ENCODE measurements at places on chromosomes 1 and 21.

GRCh38 chr1:65341381-65341780, 32.0 kb downstream of the DNAJC6 start:
- no peak for DNase-seq

- DNase-seq, result no peak
Observed at GRCh38 chr1:179803918-179804317, 60.8 kb downstream of the FAM163A start.

- DNase-seq, result peak; percentile 14
Observed at GRCh38 chr1:160400223-160400645, at the start of gene VANGL2. TSS of gene VANGL2 (plus strand) at chr1:160400564. CDS start at chr1:160415838, 15,274 bp downstream.

- DNase-seq, result no peak
Observed at GRCh38 chr1:24289937-24290595, 29.1 kb upstream of the GRHL3 start.

DNA sequence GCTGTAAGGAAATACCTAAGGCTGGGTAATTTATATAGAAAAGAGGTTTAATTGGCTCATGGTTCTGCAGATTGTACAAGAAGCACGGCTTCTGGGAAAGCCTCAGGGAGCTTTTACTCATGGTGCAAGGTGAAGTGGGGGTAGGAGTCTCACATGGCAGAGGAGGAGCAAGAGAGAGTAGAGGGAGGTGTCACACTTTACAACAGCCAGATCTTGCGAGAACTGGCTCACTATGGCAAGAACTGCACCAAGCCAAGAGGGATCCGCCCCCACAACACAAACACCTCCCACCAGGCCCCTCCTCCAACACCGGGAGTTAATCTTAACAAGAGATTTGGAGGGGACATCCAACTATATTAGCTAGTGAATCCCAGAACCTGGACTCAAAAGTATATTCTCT, 135.4 kb upstream of the SOD1 start:
- no peak for DNase-seq

DNA sequence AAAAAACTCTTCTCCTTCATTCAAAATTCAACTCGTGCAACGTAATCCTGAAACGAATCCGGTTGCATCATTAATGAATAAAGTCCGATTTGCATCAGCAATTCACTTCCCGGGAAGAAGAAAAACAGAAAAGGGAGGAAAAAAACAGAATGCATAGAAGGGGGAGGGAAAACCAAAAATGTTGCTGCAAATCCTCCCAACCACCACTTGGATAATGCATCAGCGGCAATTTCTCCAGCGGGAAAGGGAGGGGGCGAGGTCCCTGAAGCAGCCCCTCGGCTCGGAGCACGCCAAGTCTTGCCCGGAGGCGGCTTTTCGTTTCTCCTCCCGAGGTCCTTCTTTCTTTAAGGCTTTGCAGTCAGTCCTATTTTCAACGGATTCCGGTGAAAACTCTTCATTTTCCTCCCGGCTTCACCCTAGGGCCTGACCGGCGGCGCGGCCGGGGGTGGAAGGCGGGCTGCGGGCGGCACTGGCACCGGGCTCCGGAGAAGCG, 723 bp downstream of the CDC42BPA start:
- DNase-seq, result no peak

- no peak for DNase-seq
Observed at GRCh38 chr21:34884346-34884929, 164.7 kb downstream of the RUNX1 start.

GRCh38 chr21:44442266-44443125, 12.8 kb upstream of the LRRC3 start:
- no peak for DNase-seq

GRCh38 chr1:93878501-93878888, 511 bp downstream of the DNTTIP2 start:
- DNase-seq, result peak; percentile 55

DNA sequence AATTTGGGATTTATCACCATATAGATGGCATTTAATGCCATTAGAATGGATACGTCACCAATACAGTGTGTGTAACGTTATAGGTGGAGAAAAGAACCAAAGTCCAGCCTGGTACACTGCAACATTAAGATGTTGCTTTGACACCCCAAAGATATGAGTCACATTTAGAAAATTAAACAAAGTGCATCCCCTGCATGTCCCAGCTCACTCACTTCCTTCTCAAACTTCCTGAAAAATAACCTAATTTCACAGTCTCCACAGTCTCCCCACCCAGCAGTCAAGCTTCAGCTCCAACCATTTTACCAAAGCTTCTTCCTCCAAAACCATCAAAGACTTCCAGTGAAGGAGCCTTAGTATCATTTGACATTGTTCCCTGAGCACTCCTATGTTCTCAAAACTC, 111.9 kb downstream of the OMA1 start:
- no peak for DNase-seq

GRCh38 chr1:206420471-206420870, 49.8 kb upstream of the IKBKE start:
- DNase-seq, result no peak

- DNase-seq, result no peak
Observed at GRCh38 chr1:12203216-12204007, 26.4 kb upstream of the VPS13D start.

GRCh38 chr1:235993652-235994051, 71.2 kb downstream of the NID1 start:
- DNase-seq, result no peak

GRCh38 chr1:236990052-236990445, 14.2 kb downstream of the MT1HL1 start:
- DNase-seq, result no peak

DNA sequence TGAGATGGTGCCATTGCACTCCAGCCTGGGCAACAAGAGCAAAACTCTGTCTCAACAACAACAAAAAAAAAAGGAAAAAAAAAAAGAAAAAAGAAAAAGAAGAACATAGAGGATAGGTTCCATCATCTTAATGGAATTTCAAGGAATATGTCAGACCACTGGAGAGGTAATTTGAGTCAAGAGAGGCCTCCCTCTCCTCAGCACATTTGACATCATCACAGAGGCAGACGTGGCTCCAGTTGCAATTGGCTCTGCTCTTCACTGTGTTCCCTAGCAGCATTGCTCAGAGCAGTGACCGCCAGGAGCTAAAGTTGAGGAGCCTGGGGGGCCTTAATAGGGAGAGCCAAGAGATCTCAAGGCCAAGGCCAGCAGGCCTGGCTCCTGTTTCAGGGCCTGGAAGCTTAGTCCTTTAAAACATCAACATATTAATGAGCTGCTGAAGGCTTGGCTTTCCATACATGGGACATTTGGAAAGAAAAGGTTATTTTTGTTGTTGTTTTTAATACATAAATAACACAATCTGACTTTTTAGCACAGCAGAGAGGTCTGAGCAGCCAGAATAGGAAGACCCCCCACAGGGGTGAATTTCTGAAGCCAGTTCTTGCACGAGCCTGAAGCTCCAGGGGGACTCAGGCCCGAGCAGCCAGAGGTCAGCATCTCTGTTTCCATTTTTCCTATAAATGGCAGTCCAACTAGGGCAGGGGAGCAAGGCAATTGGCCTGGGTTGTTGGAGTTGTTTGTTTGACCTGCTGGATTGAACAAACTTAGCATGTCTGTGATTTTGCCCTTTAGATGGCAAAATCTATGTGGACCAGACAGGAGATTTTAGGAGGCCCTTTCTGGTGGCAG, 118.3 kb upstream of the FGGY start:
- no peak for DNase-seq

- no peak for DNase-seq
Observed at GRCh38 chr1:107323784-107324183, 182.9 kb downstream of the NTNG1 start.
